ENCODE measurements at places on chromosomes 2 and 18. TPM values are rescaled to one million over a fixed set of nuclear protein-coding genes. Genes with fewer than 3 reads are reported as not detected.

Gene SPHKAP
- total RNA-seq: not detected

Gene SERPINB5
- total RNA-seq: not detected

Gene CERKL
- not detected for total RNA-seq

Gene RUFY4
- not detected for total RNA-seq

Gene RNF152
- 18.9 TPM for total RNA-seq

Gene LINC00305
- total RNA-seq: not detected

Gene ANTXR1
- total RNA-seq: 29.2 TPM

All from IMR-90 (cell line).